ENCODE measurements at places on chromosomes 4 and X. TPM values are rescaled to one million over a fixed set of nuclear protein-coding genes. Genes with fewer than 3 reads are reported as not detected.

Gene CTAG2
- 0.28 TPM for total RNA-seq

Gene TLR6
- 6.1 TPM for total RNA-seq

Gene INTS12
- total RNA-seq = 15.5 TPM

Gene MEPE
- total RNA-seq = not detected

Gene OPHN1
- total RNA-seq = 9.5 TPM

Gene HS3ST1
- 39.0 TPM for total RNA-seq

Gene EGFL6
- not detected for total RNA-seq

Gene STATH
- not detected for total RNA-seq

Gene SASH3
- total RNA-seq = 18.3 TPM

Gene CT45A2
- total RNA-seq = not detected

DNA sequence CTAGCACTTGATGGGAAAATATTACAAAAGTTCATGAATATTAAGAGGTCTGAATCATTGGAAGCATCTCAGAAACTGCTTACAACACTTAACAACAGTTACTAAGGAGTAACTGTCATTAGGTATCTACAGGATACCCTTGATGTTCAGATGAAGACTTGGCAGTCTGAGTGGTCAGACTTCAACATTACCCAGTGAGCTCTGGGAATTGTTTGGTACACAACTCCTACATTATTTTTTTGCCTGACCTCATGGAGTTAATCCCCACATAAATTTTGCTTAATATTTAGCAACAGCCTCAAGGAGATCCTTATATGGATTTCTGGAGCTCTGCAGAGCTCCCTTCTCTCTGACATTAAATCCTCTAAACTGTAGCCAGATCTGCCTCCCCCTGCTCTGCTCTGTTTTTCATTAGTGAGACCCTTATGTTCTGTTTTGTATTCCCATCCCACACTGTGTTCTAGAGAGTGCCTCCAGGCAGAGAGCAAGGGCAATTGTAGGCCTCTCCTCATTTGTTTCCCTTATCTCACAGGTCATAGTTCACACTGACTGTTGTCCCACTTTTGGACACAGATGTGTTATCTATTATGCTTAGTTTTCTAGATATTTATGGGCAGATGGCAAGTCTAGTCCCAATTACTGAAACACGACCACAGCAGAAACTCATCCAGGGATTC lies 368.8 kb downstream of the GASK1B start:
- no peak overlapping the region for H3K27ac ChIP-seq
- H3K36me3 ChIP-seq = no peaks in the 10 kb centered on the region
- peak; percentile 7 for DNase-seq
- no peaks in the 10 kb centered on the region for H3K4me1 ChIP-seq
- no peak overlapping the region for H3K4me3 ChIP-seq
- H3K27me3 ChIP-seq = no peaks in the 10 kb centered on the region

GRCh38 chrX:57289089-57289488 lies 2.6 kb downstream of the FAAH2 start:
- H3K4me1 ChIP-seq = no peaks in the 10 kb centered on the region
- DNase-seq = no peak
- H3K27me3 ChIP-seq = no peaks in the 10 kb centered on the region
- H3K36me3 ChIP-seq = no peaks in the 10 kb centered on the region
- H3K4me3 ChIP-seq = no peak overlapping the region

- H3K27me3 ChIP-seq = no peaks in the 10 kb centered on the region
- DNase-seq = no peak
- no peaks in the 10 kb centered on the region for H3K36me3 ChIP-seq
- H3K27ac ChIP-seq = no peak overlapping the region
These were observed 388.5 kb upstream of the SPANXN4 start for GRCh38 chrX:142637206-142637605.

- no peak for DNase-seq
- no peak overlapping the region for H3K4me3 ChIP-seq
- H3K27ac ChIP-seq = no peak overlapping the region
- H3K36me3 ChIP-seq = no peaks in the 10 kb centered on the region
- H3K27me3 ChIP-seq = no peaks in the 10 kb centered on the region
These were observed 33.4 kb downstream of the SEPTIN11 start for GRCh38 chr4:76982638-76983584.

GRCh38 chr4:98092833-98093439 lies 50.3 kb downstream of the STPG2 start:
- H3K27ac ChIP-seq = no peak overlapping the region
- H3K36me3 ChIP-seq = no peaks in the 10 kb centered on the region
- no peak overlapping the region for H3K4me3 ChIP-seq
- DNase-seq = no peak
- no peaks in the 10 kb centered on the region for H3K27me3 ChIP-seq

- no peak overlapping the region for H3K27ac ChIP-seq
These were observed 61.3 kb upstream of the CASK start for GRCh38 chrX:41984628-41985027.

DNA sequence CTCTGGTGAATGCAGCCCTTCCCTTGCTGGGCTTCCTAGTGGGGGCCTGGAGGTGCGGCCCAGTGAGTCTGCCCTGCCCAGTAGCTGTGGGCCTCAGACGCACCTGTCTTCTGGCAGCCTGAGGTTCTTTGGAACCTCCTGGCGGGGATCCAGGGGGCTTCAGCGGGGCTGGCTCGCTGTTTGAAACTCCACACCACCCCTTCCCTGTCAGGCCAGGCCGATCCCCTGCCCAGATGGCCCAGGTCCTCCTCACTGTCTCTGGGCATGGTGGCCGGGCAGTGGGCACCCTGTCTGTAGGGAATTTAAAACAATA lies 10.7 kb upstream of the NKX1-1 start:
- DNase-seq = peak; percentile 5
- H3K36me3 ChIP-seq = no peaks in the 10 kb centered on the region
- H3K4me1 ChIP-seq = no peaks in the 10 kb centered on the region
- no peak overlapping the region for H3K27ac ChIP-seq
- H3K27me3 ChIP-seq = peaks cover 24% of the 10 kb centered on the region

DNA sequence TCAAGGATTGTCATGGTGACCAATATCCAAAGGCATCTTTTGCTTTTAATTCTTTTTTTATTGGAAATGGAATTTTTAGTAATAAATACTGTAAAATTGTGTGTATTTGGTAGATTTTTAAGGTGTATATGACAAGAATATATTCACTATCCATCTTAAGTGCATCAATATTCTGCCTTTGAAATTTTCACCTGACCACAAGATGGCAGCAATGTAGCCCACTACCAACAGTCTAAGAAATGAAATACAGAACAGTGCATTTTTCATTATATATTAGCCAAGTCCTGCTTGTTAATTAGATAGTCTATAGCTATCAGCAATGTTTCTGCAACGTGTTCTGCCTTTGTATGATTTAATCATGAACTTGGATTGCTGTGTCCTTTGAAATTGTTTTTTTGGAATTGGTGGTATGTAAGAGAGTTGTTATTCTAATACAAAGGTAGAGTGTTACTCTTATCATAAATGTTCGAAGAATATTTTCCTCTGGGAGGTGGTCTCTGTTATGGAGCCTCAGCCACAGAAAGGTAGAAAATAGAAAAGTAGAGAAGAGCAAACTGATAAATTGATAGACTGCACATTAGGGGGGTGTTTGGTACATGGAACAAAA lies 38.2 kb downstream of the HPGDS start:
- no peak overlapping the region for H3K4me3 ChIP-seq
- H3K36me3 ChIP-seq = no peaks in the 10 kb centered on the region
- H3K4me1 ChIP-seq = no peaks in the 10 kb centered on the region
- DNase-seq = peak; percentile 52
- H3K27me3 ChIP-seq = no peaks in the 10 kb centered on the region

DNA sequence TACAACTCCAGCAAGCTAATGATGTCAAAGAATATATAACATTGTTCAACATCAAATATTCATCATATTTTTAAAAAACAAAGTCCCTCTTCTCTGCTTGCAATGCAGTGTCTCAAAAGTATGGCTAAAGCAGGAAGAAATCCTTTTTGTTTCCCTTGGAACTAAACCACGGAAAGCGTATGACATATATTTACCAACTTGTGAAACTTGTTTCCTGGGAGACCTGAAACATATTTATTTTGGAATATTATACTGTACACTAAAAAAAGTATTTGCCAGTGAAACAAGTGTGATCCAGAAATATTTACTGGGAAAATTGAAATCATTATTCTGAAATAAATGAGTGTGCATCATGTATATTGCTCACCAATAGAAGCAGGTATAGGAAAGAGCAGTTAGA lies 156.0 kb upstream of the ANKRD50 start:
- H3K4me1 ChIP-seq = no peaks in the 10 kb centered on the region
- no peak overlapping the region for H3K4me3 ChIP-seq
- no peak for DNase-seq
- H3K27ac ChIP-seq = no peak overlapping the region

All from kidney (tissue), 22 donors.